ENCODE measurements at places on chromosomes 3 and 15. TPM values are rescaled to one million over a fixed set of nuclear protein-coding genes. Genes with fewer than 3 reads are reported as not detected.

GRCh38 chr3:9994086-9994844 lies 7.6 kb upstream of the EMC3 start:
- no peak for DNase-seq

GRCh38 chr3:5466065-5466464 lies 278.6 kb downstream of the EDEM1 start:
- no peak for DNase-seq

DNA sequence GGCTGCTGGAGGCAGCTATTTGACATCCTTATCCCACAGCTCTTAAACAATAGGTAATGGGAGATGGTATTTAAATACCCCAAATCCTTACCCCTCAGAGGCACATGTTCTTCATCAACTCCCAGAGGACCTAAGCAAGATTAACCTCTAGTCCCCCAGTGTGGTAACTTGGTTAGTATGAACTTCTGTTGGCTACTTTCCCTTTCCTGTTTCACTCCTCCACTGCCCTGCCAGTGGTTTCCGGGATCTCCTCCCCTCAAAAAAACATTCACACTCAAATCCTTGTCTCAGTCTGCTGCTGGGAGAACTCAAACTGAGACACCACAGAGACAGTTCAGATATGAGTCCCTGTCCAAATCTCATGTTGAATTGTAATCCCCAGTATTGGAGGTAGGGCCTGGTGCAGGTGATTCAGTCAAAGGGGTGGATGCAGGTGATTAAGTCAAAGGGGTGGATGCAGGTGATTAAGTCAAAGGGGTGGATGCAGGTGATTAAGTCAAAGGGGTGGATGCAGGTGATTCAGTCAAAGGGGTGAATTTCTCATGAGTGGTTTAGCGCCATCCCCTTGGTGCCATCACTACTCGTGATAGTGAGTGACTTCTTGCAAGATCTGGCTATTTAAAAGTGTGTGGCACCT lies 335.0 kb upstream of the CTNNB1 start:
- no peak for DNase-seq

GRCh38 chr3:52372822-52373504 lies 56.8 kb downstream of the DNAH1 start:
- no peak for DNase-seq

GRCh38 chr3:164732166-164732565 lies 346.1 kb downstream of the SI start:
- DNase-seq = no peak

DNA sequence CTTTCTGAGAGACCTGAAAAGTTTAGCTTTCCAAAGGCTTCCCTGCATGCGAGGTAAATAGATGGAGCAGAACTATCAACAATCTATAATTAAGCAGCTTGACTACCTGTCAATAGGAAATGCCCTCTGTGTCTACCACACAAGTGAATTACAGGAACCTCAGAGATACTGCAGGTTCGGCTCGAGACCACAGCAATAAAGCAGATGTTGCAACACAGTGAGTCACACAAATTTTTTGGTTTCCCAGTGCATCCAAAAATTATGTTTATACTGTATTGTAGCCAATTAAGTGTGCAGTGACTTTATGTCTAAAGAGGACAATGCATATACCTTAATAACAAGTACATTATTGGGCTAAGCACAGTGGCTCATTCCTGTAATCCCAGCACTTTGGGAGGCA lies 252.0 kb downstream of the UBE2E2 start:
- no peak for DNase-seq

DNA sequence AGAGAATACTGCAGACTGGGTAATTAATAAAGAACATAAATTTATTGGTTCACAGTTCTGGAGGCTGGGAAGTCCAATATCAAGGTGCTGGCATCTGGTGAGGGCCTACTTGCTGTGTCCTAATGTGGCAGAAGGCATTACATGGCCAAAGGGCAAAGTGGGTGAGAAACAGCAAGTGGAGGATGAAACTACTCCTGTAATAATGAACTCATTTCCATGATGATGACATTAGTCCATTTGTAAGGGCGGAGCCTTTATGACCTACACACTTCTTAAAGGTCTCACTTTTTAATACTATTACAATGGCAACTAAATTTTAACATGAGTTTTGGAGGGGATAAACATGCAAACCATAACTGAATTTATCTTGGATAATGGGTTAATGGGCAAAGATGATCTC lies 139.6 kb upstream of the SGO1 start:
- no peak for DNase-seq

DNA sequence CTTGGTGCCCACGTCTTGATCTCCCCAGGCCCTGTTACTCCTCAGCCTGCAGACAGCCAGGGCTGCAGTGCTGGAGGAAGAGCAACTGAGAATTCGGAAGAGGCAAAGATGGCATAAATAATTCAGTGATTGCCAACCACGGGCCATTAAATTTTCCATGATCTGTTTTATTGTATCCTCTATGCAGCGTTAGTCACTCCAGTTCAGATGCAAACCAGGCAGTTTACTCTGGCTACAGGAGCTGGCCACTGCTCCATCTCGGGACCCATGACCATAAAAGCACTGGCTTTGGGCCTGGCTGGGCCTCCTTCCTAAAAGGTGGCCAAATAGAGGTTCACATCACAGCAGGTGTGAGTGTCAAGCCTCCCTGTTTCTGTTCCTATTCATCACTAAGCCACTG lies 137.6 kb upstream of the TLE3 start:
- DNase-seq = no peak

DNA sequence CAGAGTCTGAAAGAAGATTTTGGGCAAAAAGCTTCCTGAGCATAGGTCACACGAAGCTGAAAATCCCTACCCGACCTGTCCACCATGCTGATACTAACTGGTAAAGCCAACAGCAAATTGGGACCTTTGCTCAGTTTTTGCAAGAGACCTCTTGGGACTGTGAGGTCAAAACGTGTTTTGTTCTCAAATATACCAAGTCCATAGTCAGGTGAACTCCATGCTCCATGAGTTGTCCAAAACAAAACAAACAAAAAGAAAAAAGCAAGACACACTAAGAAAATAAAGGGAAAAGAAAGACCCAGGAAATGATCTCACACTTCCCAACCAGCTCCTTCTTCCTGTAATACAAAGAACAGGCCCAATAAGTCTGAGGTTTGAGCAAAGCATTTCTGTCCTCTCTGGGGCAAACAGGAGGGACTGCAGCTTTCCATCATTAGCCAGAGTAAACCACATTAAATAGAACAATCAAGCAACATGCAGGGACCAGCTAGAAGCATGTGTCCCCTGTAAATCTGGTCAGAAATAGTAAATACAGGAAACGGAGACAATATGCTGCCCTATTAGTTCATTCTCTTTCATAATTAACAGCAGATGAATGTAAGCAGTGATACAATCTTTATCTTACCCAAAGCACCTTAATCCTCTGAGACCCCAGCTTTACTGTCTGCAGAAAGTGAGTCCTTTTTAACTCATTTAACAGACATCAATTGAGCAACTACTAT lies 125.0 kb upstream of the LIPC start:
- peak; percentile 15 for DNase-seq

GRCh38 chr3:55770077-55770476 lies 283.0 kb upstream of the WNT5A start:
- DNase-seq = no peak

DNA sequence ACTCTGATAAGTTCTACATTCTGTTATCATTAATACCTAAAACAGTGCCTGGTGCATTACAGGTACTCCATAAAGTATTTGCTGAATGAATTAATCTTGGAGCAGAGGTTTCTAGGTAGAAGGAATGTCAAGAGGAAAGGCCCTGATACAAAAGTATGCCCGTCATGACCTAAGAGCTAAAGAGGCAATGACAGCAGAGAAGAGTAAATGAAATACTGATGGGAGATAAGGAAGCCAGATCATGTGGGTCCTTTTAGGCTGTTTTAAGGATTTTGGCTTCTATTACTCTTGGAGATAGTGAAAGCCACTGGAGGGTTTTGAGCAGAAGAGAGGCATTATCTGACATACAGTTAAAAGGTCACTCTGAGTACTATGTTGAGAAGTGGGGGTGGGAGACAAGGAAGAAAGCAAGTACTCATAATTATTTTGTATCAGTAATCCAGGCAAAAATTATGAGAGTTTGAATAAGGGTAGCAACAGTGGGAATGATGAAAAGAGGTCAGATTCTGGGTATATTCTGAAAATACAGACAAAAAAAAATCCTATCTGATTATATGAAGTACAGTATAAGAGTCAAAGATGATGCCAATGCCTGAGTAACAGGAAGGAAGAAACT lies 48.3 kb downstream of the DENND4A start:
- DNase-seq = no peak

DNA sequence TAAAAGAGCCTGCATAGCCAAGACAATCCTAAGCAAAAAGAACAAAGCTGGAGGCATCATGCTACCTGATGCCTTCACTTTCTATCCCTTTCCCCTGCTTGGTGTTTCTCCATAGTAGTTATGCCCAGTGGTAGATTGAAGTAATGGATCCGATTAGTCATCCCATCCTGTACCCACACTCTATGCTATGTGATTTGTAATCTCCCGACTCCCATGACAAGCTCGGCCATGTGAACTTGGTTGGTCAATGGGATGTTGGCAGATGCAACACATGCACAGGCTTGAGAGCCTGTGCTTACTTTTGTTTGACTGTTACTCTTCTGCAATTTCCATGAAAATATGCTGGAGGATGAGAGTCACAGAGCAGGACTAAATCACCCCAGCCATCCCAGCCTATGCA lies 334.9 kb upstream of the DPH6 start:
- no peak for DNase-seq

GRCh38 chr3:123076112-123076495 lies 9.3 kb downstream of the PDIA5 start:
- DNase-seq = no peak

- peak; percentile 18 for DNase-seq
Observed at GRCh38 chr3:181326637-181327223, 337.2 kb upstream of the DNAJC19 start.

- no peak for DNase-seq
Observed at GRCh38 chr3:19945969-19946831, 697 bp upstream of the RAB5A start.

DNA sequence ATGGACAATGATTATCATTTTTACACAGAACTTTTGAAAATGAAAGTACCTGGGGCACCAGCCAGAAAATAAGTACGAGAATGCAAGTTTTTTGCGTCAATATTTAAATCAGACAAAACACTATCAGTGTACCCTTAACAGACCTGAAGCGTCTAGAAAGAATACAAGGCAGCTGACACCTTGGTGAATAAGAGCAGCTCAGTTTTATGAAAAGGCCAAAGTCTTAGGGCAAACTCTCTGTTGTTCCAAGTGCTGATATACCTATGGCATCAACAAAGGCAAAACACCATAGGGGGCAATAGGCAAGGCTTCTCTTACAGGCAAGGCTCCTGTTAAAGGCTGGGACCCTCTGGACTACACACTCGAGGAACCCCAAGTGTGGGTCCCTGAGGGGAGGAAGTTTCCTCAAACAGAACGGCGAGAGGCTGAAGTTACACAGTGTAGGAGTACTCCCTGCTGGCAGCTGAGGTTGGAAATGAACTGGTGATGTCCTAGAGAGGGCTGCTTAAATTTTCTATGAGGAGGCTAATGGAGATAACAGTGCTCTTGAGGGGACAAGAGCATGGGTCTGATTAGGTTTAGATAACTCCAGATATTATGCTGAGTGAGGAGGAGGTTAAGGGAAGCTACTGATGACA lies 291.0 kb downstream of the TIGIT start:
- DNase-seq = no peak

DNA sequence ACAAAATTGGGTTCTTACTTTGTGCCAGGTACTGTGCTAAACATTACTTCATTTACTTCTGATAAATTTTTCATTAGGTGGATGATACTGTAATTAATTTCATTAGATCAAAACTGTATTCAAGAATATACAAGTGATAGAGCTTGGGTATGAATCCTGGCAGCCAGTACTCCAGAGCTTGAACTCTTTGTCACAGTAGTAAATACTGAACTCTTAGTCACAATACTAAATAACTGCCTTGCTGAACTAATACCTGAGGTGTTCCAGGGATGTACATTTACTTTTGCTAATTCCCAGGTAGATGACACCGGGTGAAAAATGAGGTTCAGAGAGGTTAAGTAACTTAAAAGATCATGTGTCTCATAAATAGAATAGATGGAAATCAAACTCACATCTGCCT lies 20.3 kb downstream of the FXR1 start:
- no peak for DNase-seq

GRCh38 chr3:20043396-20043795 lies 3.1 kb downstream of the KAT2B start:
- DNase-seq = no peak

DNA sequence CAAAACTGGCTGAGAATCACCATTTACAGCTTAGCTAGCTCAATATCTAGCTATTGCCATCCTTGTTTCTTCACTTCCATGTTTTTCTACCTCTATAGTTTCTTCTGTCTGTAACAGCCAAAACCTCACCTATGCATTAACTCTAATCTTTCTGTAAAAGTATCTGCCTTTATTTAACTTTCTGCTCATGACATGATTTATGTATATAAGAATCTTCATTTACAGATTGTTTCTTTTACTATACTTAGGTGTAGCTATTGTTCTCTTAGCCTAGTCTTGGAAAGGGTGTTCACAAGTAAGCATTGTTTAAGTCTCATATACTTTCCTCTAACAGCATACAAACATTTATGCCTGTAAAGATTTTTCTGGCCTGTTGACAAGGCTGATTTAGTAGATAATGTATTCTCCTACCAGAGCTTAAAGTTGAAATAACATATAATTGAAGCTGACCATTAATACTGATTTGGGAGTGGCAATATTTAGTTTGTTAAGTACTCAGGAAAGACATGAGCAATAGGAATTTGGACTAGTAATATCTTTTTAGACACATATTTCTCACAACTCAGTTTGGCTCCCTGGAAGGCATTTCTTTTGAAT lies 9.4 kb downstream of the FILIP1L start:
- no peak for DNase-seq

GRCh38 chr3:114939920-114940319 lies 207.2 kb downstream of the ZBTB20 start:
- DNase-seq = no peak

- no peak for DNase-seq
Observed at GRCh38 chr15:50886611-50887345, 21.7 kb upstream of the AP4E1 start.

DNA sequence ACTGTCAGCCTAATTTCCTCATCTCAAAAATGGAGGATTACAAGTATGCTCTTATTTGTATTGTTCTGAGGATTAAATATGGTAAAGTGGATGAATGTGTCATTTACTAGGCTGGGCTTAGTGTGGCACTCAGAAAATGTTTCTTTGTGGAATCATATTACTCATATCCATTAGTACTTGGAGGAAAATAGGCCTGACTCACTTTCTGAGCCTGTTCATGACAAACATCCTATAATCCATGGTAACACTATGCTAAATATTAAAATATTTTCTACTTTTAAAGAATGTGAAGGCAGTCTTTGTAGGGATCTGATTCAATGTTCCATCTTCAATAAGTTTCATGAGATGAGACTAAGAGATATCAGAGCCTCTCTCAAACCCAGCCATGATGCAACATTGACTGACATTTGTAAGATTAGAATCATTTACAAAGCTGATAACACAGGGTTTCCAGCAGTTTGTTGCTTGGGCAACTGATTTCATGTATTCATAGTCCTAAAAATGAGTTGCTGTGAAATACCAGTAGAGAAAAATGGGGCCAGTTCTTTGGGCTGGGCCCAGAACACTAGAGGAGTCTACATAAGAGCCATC lies 1048.5 kb downstream of the NTRK3 start:
- no peak for DNase-seq

PLA2G4B gene
- total RNA-seq = 5.1 TPM

WDR93 gene
- total RNA-seq = not detected

DNASE1L3 gene
- 0.55 TPM for total RNA-seq

ADAMTS9 gene
- not detected for total RNA-seq

TRIM59 gene
- 3.2 TPM for total RNA-seq
